Renal cortical epithelial cell (primary cell): ENCODE measurements at places on chromosomes 12 and 14. TPM values are rescaled to one million over a fixed set of nuclear protein-coding genes. Genes with fewer than 3 reads are reported as not detected.

DNA sequence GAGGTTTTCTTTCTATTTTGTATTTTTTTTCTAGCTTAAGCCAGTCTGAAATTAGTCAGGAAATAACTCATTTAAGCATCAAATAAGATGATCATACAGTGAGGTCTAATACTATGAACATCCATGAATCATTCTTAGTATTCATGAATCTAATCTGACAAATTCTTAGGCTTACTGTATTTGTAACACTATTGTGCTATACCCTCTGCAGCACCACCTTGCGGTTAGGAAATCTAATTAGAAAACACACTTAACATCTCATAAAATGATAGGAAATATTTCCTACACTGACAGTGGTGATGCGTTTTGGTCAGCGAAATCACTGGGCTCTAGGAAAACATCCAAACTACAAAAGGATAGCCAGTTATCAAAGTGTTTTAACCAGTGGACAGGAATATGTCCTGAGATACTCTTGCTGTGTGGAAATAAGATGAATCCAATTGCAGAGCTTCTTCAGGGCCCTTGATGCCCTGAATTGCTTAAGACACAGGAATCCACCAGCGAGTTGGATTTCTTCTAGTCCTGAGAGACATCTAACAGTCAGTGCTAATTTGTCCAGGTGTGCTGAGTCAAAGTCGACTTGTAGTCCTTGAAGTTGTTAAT is 109.3 kb upstream of the MYF6 start:
- DNase-seq, result peak; percentile 34

DNA sequence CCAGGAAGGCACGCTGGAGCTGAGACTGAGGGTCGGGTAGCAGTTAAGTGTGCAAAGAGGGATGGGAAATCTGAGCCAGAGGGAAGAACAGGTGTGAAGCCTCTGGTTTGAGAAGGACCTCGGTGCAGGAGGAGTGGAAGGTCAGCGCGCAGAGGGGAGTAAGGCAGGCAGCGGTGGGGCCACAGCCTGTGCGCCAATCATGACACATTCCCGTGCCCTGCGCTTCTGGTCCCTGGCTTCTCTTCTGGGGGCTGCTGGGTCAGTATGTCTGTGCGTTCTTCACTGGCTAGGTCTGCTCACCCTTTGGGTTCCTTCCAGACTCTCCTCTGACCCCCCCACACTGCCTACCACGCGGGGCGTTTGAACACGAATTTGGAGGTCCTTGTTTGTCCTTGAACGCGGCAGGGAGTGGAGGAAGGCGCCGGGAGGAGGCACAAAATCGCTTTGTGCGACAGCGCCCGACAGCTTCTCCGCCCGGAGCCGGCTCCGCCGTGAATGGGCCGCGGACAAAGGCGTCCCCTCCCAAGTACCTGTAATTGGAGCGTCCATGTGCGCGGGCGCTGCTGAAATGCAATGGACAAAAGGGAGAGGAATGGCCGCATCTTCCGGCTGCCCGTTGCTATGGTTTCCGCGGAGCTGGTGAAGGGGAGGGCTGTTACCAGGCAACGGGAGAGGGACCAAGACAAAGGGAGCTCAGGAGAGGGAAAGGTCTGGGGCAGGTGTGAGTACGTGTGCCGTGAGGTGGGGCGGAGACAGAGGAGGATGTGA is 207.2 kb upstream of the SRRM4 start:
- DNase-seq, result no peak

DNA sequence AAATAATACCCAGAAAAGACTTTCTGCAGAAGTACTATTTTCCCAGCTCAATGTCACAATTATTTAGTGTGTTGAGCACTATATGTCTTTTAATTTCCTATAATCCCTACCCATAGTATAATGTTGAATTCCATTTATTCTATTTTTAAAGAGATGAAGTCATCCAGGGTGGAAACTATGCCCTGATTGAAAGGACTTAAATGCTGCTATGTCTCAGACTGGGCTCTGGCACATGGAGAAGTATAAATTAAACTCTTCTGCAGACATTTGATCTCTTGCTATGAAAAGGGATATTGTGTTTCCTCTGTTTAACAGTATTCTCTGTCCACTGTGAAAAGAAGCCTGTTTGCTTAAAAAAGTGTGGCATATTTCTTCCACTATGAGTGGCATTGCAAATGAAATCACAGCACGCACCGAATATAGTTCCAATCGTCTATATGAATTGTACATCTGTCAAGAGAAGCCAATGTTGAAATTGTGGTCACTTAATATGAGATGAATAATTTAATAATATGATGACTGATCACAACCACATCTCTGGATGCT is 192.3 kb downstream of the BCAT1 start:
- DNase-seq, result no peak

- DNase-seq, result no peak
These were observed 329.6 kb downstream of the ADGRD1 start for GRCh38 chr12:131283191-131283861.

- DNase-seq, result peak; percentile 35
These were observed 64.1 kb upstream of the PPP4R3A start for GRCh38 chr14:91573894-91574837.

DNA sequence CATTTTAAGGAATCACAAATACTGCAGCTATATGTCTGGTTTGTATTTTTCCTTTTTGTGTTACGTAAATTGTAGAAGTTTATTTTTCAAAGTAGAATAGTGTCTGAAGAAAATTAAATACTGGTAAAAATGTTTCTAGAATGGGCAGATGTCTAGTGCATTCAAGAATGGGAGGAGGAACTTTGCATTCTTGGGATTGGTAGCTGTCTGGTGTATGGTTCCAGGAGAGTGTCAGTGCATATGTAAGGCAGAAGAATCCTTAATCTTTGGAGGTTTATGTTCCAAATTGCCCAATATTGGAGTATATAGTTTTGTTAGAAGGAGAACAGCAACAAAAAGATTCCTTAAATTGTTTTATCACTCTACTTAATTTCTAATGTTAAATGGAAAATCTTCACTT is 13.5 kb downstream of the PAPOLA start:
- DNase-seq, result no peak

DNA sequence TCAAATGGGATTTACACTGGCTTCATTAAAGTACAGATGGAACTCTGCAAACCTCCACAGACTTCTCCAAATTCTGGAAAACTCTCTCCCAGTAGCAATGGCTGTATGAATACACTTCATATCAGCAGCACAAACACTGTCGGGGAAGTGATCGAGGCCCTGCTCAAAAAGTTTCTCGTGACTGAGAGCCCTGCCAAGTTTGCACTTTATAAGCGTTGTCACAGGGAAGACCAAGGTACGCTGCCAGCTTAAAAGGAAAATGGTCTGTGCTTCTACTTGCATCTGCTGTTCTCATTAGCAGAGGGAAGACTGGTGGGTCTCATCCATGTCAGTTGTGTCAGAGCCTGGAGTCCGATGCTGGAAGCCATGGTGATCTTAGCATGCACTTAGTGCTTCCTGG is 71.0 kb downstream of the GNS start:
- DNase-seq, result no peak

DNA sequence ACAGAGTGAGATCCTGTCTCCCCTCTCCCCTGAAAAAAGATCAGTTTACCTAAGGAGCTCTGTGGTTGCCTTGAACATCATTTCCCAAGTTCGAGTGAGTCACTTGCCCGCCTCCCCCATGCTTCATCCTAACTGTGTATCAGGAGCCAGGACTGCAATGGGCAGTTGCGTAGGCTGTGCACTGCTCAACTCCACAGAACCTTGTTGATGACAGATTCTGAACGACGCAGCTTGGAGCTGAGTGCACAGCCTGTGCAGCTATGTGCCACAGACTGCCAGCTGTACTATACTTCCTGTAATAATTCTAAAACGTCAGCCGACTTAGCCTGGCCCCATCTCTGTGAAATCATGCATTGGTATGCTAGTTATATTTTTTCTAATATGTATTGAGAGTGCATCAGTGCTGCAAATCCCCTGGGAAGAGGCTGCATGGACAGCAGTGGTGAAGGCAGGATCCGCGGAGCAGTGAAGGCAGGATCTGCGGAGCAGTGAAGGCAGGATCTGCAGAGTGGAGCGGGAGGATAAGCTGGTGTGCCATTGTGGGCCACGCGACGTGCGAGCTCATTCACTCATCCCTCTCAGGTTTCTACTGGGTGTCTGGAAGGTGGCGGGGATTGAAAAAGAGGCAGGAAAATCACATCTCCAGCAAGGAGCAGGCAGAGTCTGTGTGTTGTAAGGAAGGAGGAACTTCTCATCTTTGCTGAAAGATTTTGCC is 80.8 kb downstream of the GALNT9 start:
- no peak for DNase-seq

- no peak for DNase-seq
These were observed 4.7 kb downstream of the ANGEL1 start for GRCh38 chr14:76808011-76808410.

DNA sequence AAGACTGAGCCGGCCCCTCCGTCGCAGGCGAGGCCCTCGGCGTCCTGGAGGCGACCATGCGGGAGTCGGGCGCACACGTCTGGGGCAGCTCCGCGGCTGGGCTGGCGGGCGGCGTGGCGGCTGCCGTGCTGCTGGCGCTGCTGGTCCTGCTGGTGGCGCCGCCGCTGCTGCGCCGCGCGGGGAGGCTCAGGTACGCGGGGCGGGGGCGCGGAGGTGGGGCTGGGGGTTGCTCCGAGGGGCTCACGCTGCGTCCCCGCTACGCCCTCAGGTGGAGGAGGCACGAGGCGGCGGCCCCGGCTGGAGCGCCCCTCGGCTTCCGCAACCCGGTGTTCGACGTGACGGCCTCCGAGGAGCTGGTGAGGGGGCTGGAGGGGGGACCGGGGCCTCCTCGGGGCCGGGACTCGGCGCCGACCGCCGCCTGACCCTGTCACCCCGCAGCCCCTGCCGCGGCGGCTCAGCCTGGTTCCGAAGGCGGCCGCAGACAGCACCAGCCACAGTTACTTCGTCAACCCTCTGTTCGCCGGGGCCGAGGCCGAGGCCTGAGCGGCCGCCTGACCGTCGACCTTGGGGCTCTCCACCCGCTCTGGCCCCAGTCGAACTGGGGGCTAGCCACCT is 7.8 kb downstream of the AMN start:
- no peak for DNase-seq

GRCh38 chr14:104230119-104230815 is 91.9 kb downstream of the KIF26A start:
- no peak for DNase-seq

- DNase-seq, result peak; percentile 15
These were observed 105.2 kb upstream of the RPH3A start for GRCh38 chr12:112686373-112686772.

GRCh38 chr12:27779920-27780611 is at the start of the genes KLHL42 and MANSC4:
Gene KLHL42, plus strand, starts transcription at chr12:27780233. Its CDS starts 98 bp downstream, at chr12:27780331.
Gene MANSC4, minus strand, starts transcription at chr12:27780236. Its CDS starts 8,960 bp downstream, at chr12:27771276.
- DNase-seq, result peak; percentile 35

GRCh38 chr12:13223179-13223804 is 26.8 kb downstream of the EMP1 start:
- peak; percentile 84 for DNase-seq

- peak; percentile 98 for DNase-seq
These were observed at the start of the genes GPR137C and TXNDC16 for GRCh38 chr14:52552063-52552988. Gene GPR137C, plus strand, starts transcription at chr14:52552836. Its CDS starts 312 bp downstream, at chr14:52553148. Gene TXNDC16, minus strand, starts transcription at chr14:52552505. Its CDS starts 8,948 bp downstream, at chr14:52543557.

- no peak for DNase-seq
These were observed 287.8 kb downstream of the NAV3 start for GRCh38 chr12:78118486-78118885.

GRCh38 chr12:101740566-101740965 is 1.3 kb upstream of the SYCP3 start:
- DNase-seq, result no peak

DNA sequence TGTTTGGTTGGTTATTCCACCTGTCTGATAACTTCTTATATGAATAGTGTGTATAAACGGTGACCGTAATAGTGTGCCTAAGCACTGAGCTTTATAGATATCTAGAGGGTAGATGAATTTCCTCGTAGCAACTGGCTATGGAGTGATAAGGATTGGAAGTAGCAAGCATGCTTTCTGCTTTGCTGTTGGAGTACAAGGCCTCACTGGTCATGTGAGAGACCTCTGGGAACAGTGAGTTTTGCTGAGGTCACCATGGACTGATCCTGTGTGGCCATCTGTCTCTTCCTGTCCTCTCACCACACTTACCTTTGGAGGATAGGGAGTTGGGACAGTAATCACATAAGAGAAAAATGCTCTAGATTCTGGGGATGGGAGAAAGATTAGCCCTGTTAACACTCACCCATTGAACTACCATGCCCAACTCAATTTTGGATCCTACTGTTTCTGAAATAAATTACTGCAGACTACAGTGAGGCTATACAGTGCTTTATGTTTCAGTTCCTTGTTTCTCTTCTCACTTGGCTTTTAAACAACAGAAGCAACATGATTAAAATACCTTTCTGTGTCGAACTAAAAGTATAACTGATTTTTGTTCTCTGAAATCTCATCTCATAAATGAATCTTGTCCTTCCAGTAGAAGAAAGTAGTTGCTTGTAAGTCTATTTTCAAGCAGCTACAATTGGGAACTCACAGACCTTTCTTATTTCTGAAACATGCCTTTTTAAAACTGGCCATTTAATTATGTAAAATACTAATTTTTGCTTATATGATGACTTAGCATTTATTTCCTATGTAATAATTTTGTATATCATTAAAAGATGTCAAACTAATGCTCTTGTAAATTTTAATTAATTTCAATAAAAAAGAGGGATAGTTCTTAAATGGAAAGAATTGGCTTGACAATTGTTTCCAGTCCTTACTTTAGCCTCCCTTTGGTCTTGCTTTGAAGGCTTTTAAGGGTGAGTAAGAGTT is 8.3 kb downstream of the TMX1 start:
- no peak for DNase-seq

GRCh38 chr14:91839749-91840148 is 27.6 kb downstream of the TC2N start:
- DNase-seq, result no peak

DNA sequence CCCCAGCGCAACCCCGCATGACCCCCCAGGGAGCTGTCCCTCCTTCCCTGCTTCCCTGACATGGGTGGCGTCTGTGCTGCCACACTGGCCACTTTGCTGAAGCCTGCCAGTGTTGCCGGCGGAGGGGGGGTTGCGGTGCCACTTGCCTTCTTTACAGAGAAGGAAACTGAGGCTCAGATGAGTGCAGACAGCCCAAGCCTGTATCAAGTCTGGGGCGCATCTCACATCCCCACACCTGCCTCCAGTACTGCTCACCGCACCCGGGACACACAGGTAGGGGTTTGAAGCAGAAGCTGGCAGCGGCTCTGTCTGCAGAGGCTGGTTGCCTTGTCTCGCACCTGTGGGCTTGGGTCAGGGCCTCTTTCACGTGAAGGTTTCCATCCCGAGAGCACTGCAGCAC is 104.7 kb upstream of the RTL1 start:
- no peak for DNase-seq

- peak; percentile 29 for DNase-seq
These were observed 822 bp upstream of the SOX5 start for GRCh38 chr12:23950210-23950774.

DNA sequence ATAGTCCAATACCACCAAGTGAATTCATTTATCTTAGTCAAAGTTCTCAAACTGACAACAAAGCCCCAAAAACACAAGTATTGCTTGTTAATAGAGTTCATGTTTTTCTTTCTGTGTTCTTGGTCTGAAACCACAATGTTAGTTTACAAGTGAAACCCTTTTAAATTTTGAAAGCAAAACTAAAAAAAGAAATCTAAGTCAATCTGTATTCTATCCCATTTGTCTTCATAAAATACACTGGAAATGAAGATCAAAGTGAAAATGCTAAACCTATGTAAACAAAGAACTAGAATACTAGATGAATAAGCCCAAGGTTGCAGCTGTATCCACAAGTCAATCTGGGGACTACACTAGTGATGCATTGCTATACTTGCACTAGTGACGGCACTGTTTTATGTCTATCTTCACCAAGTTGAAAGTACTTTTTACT is 10.4 kb downstream of the MAP4K5 start:
- no peak for DNase-seq

- DNase-seq, result no peak
These were observed 54.4 kb upstream of the C12orf50 start for GRCh38 chr12:88083634-88084033.

Gene CCDC184
- 0.40 TPM in 1 of 2 replicates, not detected in the other for total RNA-seq

Gene CCDC175
- total RNA-seq, result not detected in 2 replicates

Gene FGD6
- total RNA-seq, result 33.9 and 58.3 TPM in 2 replicates

Gene IRAK4
- 19.4 and 19.9 TPM in 2 replicates for total RNA-seq

Gene SLC25A47
- not detected in 2 replicates for total RNA-seq

Gene B4GALNT1
- total RNA-seq, result 0.20 and 1.4 TPM in 2 replicates

Gene ALG10
- total RNA-seq, result 5.8 and 8.7 TPM in 2 replicates
